ENCODE measurements at places on chromosomes 16 and 17.

- DNase-seq, result no peak
These were observed 79.9 kb downstream of the LITAF start for GRCh38 chr16:11506741-11507305.

GRCh38 chr17:42665581-42666001 is 6.5 kb downstream of the TUBG2 start:
- DNase-seq, result no peak

DNA sequence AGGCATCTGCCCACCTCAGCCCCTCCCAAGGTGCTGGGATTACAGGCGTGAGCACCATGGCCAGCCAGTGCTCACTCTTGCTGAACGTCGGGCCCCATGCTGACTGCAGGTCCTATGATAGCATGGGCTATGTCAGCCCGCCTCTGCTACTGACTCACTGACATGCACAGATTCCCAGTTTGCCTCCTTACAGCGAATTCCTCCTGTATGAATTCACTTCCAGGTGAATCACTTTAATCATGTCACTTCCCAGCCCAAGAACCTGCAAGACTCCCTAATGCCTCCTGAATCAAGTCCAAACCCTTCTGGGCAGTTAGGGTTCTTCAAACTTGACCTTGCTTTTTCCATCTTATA is 16.1 kb upstream of the UBTF start:
- no peak for DNase-seq

GRCh38 chr17:70989280-70989679 is 819.9 kb downstream of the KCNJ2 start:
- DNase-seq, result no peak

DNA sequence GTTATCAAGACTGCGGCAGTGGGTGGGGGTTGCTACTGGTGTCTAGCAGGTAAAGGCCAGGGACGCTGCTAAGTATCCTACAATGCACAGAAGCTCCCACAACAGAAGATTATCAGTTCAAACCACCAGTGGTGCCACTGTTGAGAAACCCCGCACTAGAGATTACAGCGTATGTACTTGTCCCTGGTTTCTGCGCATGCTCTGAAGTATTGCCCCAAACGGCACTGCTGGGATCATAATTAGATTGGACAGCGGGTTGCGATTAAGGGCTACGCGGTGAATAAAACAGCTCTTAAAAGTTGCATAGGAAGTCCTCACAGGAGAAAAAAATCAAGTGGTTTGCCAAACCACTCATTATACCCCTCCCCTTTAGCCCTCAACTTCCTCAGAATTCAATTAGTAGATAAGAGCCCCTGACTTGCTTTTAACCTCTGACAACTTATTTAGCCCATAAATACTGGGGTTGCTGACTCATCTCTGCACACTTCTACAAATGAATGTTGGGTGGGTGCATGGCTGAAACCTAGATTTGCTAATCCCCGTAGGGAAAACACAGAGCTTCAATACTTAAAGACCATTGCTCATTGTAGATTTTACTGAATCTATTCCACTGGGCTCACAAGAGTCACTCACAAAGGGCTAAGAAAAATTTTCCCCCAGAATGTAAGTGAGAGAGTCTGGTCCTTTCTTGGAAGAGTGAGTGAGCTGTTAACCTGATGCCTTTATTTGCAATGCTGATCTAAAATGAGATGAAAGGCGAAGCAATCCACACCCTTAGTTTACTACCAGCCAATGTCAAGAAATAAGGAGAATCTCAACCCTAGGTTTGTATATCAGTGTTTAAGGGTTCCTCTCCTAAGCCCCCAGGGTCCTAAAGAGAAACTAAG is 91.8 kb downstream of the RGS9 start:
- peak; percentile 68 for DNase-seq

- DNase-seq, result no peak
These were observed 3.6 kb downstream of the MAPK7 start for GRCh38 chr17:19381741-19382444.

DNA sequence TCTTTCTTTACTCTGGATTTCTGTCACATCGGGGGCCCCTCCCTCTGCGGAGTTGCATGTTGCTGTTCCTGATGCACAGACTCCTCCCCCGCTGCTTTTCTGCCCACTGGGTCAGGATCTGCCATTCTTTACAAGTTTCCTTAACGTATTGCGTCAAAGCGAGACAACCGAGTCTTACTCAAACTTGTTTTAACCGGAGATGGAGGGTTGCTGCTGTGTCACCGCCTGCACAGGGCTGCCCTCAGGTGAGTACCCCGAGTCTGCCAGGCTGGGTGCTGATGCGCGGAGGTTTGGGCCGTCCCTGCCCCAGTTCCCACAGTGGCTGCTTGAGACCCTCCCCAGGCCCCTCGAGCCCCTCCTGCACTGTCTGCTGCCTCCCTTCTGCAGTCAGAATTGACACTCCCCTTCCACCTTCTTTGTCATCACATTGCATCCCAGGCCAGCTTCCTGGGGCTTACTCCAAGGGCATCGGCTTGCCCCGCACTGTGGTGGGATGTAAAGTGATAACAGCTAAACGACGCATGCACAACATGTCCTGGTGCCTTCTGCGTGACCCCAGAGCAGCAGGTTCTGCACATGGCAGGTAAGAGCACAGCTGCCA is 19.3 kb downstream of the CARHSP1 start:
- no peak for DNase-seq

DNA sequence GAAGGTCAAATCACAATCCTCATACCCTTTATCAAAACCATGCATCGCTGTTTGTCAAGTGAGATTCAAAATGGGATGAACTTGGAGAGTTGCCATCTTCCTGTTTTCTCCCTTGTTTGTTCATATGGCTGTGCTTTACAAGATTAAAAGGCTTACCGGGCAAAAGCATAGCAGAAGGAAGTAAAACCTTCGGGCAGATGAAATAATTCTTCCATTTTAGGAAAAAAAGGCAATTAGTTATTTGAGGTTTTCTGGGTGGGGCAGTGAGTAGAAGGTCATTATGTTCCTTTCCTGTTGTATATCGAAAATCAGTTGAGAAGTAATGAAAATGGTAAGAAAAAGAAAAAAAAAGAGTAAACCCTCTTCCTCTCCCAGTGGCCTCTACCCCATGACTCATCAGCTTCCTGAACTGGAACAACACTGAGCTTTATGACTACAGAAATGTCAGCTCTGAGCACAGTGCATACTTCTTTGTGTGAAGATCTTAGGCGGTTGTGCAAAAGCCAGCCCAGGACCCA is 369.2 kb downstream of the CDH13 start:
- peak; percentile 96 for DNase-seq

DNA sequence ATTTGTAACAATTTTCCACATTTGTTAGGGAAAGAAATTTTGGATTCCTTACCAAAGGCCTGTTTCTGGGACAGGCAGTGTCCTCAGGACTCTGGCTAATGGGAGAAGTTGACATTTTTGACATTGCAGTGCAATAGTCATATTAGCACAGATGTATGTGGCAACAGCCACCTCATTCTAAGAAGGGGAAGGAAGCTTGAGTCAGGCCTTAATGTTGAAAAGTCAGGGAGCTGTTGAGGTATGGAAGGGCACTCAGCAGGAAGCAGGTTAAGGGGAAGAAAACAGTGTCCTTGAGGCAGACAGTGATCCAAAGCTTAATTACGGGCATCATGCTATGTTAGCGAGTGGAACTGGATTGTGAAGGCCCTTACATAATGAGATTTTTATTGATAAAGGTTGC is 20.9 kb downstream of the AKTIP start:
- DNase-seq, result no peak

DNA sequence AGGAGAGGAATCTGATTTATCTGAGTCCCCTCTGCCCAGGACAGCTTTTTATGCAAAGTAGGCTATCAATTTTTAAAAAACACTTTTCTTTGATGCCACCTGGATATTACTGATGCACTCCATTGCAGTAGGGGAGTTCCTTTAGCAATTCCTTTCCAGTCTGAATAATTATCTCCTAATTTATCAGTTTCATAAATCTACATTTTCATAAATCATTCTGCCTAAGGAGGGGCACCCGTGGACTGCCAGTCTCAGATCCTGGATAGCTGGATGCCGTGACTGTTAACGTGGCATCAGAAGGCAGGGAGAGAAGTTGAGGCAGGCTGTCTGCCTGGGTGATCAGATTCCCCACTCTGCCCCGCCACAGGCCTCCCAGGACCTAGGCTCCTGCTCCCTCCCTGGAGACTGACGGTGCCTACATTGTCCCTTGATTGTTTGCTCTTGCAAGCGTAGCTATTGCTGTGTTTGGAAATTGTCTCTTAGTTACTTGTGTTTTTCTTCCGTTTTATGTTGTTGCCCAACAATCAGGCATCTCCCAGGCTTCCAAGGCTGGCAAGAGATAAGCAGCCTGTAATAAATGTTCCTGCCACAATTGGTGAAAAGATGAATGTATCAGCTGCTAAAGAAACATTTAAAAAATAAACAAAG is 75.2 kb downstream of the KATNIP start:
- peak; percentile 27 for DNase-seq

DNA sequence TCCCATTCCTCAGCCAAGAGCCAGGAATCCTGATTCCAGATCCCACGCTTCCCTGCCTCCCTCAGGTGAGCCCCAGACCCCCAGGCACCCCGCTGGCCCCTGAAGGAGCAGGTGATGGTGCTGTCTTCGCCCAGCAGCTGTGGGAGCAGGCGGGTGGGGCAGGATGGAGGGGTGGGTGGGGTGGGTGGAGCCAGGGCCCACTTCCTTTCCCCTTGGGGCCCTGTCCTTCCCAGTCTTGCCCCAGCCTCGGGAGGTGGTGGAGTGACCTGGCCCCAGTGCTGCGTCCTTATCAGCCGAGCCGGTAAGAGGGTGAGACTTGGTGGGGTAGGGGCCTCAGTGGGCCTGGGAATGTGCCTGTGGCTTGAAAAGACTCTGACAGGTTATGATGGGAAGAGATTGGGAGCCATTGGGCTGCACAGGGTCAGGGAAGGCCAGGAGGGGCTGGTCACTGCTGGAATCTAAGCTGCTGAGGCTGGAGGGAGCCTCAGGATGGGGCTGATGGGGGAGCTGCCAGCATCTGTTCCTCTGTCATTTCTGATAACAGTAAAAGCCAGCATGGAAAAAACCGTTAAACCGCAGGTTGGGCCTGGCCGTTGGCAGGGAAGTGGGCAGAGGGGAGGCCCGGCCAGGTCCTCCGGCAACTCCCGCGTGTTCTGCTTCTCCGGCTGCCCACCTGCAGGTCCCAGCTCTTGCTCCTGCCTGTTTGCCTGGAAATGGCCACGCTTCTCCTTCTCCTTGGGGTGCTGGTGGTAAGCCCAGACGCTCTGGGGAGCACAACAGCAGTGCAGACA is at the start of gene SPN:
SPN (plus strand) TSS at position 232 of the 791 bp plus-strand sequence; CDS start at position 714, 482 bp downstream.
- DNase-seq, result no peak

- no peak for DNase-seq
These were observed 17.2 kb downstream of the CORO7 start for GRCh38 chr16:4399001-4399730.

DNA sequence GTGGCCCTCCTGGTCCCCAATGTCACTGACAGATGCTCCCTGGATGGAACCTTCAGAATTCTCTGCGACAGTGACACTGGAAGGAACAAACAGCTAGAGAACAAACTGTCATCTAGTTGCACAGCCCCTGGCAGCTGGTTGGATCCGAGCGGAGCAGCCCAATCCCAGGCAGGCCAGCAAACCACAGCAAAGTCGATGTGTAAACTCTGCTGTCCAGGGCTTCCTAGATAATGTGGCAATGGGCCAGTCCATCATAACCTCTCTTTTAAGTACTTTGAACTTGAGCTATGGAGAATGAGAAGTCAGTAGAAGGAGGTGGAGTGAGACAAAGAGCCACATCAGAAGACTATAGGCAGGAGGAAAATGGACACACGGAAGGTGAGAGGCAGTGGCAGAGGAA is 323.0 kb downstream of the CBLN1 start:
- DNase-seq, result no peak

GRCh38 chr17:28718333-28719020 is 809 bp upstream of the RAB34 start:
- no peak for DNase-seq

DNA sequence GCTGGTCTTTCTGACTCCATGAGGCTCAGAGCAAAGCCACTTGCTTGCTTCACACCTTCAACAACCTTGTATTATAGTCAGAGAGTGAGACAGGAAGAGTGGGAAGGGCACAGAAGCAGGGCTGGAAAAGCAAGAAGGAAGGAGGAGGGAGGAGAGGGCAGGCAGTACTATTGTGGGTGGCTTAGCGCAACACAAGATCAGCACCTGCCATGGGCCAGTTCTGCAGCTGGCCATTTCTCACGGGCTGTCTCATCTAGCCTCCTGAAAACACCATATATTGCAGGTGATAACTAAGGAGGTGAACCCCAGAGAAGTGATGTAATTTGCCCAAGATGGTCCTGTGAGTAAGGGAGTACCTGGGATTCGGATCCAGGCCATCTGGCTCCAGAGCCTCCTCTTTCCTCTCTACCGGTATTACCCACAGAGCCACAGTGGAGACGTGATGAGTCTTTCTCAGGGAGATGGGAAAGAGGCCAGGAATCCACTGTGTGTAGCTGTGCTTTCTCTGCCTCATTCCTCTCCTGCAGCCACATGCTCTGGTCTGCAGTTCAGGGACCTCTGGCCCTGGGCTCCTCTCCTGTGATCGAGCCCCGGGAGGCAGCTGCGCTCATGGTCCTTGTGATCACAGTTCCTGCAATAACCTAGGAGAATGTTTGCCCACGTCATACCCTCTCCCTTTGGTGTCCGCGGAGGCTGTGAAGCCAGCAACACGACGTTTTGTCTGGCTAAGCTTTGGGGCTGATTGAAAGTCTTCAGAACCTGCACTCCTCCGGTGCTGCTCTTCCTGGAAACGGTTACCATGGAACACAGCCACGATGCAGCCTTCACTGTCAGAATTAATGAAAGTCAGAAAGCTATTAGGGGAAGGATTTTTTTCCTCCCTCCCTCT is 178.1 kb upstream of the CCL2 start:
- no peak for DNase-seq

GRCh38 chr17:17019430-17019762 is 22.9 kb upstream of the MPRIP start:
- no peak for DNase-seq

DNA sequence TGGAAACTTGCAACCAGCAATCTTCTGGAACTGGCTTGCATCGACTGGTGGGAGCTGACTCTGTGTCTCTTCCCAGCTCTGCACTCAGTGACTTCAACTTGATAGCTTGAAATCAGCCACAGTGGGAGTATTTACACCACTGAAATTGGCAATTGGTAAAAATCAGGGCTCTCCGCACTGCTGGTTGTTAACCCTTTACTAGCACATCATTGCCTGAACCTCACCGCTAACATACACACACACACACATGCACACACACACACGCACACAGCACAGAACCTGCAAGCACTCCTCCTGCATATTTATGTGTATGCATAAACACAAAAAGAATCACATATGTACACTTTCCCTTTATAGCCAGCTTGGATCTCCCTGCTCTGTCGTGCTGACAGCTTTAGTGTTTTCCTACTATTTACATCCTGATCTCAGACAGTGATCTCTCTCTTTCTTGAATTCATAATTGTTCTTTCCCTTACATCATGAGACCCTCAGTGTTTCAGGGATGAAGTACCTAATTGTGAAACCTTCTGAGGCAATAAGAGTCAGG is 7.9 kb upstream of the TMIGD1 start:
- no peak for DNase-seq

GRCh38 chr17:74736513-74737298 is at the start of gene RAB37:
Gene RAB37 (plus strand): TSS chr17:74737256. CDS start chr17:74737273, 17 bp downstream.
- DNase-seq, result peak; percentile 50

DNA sequence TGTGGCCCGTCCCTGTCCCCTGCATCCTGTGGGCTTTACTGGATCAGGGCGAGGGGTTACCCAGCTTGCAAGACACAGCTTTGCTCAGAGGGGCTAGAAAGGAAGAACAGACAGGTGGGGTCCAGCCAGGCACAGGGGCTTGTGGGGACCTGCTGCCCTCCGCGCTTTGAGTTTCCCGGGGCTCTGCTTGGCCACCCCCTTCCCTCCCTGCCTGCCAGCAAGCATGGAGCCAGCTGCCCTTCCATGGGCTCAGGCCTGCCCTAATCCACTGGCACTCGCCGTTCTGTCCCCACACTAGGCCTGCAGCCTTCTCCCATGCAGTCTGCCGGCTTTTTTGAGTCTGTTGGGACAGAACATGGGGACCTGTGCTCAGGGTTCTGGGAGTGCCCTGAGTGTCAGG is 3.4 kb downstream of the SNN start:
- no peak for DNase-seq
